ENCODE measurements at places on chromosomes 2 and 18.

- DNase-seq, result peak; percentile 20
Measured at GRCh38 chr2:193966590-193966989, 1690.4 kb upstream of the SLC39A10 start.

DNA sequence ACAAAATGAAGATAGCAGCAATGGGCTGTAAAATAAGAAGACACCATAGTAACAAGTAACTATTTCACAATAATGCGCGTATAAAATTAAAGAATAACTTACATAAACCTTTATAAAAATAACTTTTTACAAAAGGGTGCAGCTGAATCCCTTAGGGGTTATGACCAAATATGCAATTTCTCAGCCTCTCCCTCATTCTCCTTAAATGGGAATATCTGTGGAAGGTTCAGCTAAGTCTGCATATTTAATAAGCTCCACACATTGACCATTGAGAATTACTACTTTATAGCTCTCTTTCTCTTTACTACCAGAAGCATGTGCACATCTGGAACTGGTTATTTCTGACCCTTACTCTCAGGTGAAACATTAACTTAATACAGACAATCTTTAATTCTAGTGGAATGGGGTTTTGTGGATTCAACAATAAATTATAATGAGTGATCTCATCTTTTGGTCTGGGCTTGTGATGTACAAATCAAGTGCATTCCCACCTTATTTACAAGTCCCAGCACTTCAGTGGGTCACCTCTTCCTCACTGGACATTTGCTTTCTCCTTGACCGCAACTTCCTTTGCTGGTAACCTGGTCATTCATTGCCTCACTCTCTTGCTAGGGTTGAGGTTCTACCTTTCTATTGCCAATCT lies 15.7 kb downstream of the ARHGAP15 start:
- DNase-seq, result no peak

- no peak for DNase-seq
Measured at GRCh38 chr18:59093668-59094067, 46.0 kb upstream of the SEC11C start.

- no peak for DNase-seq
Measured at GRCh38 chr2:200943527-200944105, 19.8 kb downstream of the ORC2 start.

- no peak for DNase-seq
Measured at GRCh38 chr2:120432976-120433815, 87.3 kb downstream of the INHBB start.

DNA sequence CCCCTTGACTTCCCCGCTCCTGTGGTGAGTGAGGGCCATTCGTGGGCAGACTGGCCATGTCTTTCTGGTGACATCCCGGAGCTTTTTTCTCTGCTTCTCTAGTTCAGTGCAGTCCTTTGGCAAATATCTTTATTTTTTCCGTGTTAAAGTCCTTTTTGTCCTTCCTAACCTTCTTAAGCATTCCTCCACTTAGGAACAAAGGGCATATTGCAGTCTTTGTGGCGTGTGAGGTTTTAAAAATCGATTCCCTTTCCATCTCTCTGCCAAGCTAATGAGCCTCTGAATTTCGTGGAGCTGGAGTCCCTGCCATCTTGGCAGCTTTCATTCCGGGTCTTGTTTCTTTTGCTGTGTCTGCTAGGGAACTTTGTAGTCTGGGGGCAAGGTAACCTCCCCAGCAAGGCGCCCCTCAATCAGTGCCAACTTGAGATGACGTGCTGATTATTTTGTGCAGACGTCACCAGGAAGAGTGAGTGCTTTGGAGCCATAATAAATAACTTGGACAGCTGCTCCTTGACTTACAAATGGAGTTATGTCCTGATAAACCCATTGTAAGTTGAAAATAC lies 5.1 kb downstream of the CNNM3 start:
- no peak for DNase-seq

DNA sequence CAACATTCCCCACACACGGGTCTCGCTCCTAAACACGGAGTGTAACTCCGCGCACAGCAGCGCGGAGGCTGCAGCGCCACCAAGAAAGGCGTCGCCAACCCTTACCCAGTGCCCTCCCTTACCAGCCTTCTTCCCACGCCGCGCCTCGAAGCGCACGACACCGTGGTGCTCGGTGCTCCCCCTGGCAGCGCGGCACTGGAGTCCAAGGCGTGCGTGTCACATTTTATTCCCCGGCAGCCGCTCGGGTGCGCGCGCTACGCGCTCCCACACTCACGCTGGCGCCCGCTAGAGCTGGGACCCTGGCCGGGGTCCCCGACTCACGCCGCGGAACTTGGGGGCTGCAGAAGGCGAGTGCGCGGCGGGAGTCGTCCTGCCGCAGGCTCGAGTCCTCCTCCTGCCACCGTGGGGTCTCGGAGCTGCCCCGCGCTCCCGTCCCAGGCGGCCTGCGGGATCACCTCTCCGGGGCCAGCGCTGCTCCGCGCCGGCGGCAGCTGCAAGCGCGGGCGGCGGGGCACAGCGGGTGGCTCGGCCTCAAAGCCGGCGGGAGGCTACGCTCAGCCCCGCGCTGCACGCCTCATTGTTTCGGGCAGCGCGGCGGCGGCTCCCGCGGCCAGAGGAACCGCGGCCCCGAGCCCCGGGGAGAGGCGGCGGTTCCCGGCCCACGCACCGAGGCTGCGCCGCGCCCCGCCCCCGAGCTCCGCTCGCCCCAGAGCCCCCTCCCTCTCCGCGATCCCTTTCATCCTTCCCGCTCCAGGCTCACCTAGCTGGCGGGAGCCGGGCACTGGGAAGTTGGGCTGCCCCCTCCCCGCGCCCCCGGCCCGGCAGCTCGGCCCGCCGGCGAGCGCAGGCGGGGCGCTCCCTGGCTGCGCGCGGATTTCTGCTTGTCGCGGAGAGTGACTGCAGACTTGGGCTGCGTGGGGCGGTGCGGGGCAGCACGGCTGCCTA lies at the start of gene ST6GAL2:
Gene ST6GAL2 (minus strand): TSS at position 197 of the 945 bp plus-strand sequence. CDS start 42,190 bp downstream, outside the sequence.
- no peak for DNase-seq

DNA sequence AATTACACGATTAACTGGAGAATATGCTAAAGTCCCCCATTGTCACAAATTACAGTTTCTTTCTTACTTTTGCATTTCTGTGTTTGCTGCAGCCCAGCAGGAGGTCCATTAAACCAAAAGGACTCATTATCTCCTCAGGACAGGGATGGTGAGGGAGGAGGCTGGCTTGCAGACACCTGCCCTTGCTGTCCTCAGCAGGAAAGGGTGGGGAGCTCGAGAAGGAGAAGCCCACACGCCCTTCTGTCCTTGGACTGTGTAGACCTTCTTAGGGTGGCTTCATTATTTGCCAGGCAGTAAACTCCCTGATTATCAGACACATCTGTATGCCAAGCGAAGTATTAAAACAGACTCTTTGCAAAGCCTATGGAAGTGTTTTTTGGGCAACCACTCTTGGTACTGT lies 196.0 kb downstream of the LDLRAD4 start:
- no peak for DNase-seq

DNA sequence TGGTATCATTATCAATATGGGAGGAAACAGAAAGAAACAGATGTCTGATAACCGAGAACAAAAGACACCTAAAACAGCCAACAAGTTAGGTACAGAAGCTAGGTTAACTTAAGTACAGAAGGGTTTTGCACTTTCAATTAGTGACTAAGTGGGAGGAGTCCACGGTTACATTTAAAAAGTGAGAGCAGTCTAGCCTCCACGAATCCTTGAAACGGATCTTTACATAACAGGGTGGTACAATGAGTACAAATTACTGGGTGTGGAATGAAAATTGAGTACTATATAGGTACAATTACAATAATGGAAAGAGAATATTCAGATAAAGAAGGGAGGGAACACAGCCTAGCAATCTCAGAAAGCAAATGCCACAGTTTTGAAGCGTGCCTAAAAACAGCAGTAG lies 76.6 kb downstream of the TLK1 start:
- DNase-seq, result no peak

DNA sequence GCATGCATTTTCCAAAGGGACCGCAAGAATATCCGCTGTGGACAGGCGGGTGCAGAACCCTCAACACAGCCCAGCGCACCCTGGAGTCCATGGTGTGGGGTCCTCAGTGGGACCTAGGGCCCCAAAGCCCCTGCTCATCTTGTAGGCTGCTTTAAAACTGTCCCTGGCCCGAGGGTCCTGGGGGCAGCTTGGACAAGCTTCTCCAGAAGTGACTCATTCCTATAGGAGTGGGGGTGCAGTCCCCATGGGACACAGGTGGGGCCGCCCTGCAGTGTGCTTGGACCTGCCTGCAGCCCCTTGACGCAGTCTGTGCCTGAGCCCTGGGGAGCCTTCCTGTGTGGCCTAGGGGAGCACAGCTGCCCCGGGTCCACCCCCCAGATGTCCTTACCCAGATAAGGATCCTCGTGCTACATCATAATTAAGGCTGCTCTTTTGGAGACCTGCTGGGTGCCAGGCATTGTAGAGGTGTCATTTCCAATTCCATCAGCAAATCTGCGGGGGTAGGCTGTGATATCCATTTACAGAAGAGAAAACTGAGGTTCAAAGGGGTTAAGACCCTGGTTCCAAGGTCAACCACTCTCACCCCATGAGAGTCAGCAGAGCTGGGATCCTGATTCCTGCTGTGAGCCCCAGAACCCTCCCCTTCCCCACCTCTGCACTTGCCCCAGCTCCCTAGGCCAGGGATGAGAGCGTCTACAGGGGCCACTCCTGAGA lies 1.7 kb upstream of the HS6ST1 start:
- no peak for DNase-seq

DNA sequence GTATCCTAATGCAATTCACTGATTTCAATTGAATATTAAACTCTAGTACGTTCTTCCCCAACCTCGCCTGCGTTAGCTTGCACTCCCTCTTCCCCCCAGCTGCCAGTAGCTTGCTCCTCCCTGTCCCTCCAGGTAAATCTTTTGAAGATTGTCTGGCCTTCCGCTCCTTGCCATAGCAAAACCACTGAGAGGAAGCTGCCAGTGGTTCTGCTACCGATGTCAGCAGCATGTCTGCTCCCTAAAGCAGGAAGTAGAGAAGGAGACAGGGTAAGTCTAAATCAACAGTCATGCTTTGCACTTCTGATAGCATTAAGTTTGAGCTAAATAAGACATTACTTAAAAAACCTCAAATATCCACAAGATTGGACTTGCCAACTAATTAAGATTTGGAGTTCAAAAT lies 89.1 kb downstream of the SCN2A start:
- no peak for DNase-seq

DNA sequence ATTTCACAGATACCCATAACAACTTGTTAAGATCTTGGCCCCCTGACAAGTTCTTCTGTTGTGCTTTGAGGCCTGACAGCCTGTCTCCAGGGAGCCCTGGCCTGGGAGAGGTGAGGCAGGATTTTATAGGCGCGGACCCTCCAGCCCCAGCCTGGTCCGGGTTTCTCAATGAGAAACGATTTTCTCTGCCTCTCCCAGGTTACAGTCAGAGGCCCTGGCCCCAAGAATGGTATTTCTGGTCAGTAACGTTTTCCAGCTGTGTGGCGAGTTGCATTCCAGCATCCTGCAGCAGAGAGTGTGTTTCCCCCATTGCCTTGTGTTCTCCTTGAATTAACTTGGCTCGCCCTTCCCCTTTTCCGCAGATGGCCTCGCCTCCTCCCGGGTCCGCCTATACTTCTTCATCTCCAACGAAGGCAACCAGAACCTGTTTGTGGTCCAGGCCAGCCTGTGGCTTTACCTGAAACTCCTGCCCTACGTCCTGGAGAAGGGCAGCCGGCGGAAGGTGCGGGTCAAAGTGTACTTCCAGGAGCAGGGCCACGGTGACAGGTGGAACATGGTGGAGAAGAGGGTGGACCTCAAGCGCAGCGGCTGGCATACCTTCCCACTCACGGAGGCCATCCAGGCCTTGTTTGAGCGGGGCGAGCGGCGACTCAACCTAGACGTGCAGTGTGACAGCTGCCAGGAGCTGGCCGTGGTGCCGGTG lies 3.0 kb downstream of the INHBB start:
- DNase-seq, result no peak

- DNase-seq, result no peak
Measured at GRCh38 chr2:156190517-156190916, 142.0 kb downstream of the NR4A2 start.

GRCh38 chr2:10720306-10720705 lies 1.1 kb upstream of the ATP6V1C2 start:
- DNase-seq, result no peak

- DNase-seq, result no peak
Measured at GRCh38 chr2:106117882-106118684, 76.0 kb downstream of the UXS1 start.

DNA sequence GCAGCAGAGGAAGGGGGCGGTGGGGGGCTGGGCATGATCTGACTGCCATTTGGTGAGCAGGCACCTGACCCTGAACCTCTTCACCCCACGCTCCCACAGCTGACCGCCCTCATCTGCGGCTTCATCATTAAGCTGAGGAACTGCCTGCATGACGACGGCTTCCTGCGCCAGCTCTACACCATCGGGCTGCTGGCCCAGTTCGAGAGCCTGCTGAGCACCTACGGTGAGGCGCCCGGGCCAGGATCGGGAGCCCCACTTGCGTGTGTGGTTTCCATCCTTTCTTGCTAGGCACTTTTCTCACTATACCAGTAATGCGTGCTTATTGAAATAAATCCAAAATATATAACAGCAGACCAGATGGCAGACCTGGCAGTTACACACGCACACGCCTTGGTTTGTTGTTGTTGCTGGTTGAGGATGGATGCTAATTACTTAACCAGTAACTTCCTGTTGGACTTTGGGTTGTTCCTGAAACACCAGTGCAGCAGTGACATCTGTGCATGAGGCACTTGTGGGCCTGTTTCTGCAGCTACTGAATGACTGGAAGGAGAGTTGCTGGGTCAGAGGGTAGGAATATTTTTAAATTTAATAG lies 43.7 kb downstream of the COA5 start:
- DNase-seq, result no peak

GRCh38 chr2:151334082-151334815 lies 23.1 kb upstream of the TNFAIP6 start:
- DNase-seq, result peak; percentile 80

DNA sequence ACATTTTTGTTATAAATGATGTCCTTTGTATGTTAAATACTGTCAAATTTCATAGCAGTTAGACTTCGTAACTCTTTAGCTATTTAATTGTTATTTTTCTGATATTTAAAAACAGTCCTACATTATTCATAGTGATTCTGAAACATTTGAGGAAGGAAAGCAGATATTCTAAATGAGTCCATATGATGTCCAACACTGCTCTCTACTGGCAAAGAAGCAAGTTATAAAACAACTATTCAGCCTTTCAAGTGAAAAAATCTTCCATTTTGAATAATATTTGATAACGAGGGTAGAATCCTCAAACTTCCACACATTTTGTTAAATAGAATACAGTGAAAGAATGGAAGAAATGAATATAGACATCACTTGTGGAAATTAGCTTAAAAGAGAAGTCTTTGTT lies 220.8 kb downstream of the GULP1 start:
- no peak for DNase-seq

DNA sequence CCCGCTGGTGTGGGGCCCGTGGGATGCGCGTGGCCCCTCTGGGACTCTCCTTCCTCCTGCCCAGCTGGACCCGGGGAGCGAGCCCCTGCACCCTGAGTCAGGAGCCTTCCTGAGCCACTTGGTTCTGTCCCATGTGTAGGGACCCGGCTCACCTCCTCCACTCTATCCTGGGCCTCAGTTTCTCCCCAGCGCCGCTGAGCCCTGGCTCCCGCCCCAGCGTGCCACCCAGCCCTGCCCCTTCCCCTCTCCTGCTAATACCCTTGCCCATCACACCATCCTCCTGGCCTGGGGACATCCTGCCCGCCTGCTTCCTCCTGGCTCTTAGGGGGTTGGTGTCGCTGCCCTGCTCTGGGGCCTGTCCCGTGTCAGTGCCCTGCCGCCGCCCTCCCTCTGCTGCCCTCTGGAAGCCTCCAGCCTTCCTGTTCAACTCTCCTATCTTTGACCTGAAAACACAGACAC lies 24.8 kb downstream of the GPC1 start:
- DNase-seq, result no peak

GRCh38 chr2:112089375-112089774 lies 34.3 kb downstream of the TMEM87B start:
- no peak for DNase-seq
